NCI-H345 (cell line): ENCODE measurements at places on chromosomes 13 and 19.
A peak's percentile ranks its signal among the peaks of the same experiment; 100 is the strongest.

- DNase-seq: no peak
Observed at GRCh38 chr19:40322271-40322610, 26.0 kb downstream of the C19orf47 start.

DNA sequence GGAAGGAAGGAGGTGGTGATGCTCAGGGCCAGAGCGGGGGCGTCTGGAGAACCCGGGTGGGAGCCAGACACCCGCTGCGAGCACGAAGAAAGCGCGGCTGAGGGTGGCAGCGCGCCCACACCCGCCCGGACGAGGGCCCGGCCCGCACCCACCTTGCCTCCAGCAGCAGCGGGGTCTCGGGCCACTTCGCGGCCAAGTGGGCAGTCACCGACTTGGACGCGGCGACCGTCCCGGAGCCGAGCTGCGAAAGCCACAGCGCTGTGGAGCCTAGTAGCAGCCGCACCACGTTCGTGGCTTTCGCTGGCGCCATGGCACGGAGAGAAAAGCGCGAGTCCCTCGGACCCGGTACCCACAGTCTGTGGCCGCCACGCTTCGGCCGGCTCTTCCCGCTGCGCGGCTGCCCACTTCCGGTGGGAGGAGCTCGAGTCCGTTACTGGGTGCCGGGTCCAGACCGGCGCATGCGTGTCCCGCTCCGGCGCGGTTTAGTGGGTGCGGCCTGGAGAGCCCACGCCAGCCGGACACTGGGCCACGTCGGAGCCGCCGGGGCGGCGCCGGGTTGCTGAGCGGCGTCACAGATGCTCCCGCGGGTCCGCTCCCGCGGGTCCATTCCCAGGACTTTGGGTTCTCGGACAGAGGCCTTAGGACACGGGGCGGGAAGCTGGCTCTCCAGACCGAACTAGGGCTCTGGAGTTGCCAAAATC is at the start of gene UGGT2:
TSS of gene UGGT2 (minus strand) at position 399 of the 701 bp plus-strand sequence. CDS start at position 310, 89 bp downstream.
- peak; percentile 89 for DNase-seq

DNA sequence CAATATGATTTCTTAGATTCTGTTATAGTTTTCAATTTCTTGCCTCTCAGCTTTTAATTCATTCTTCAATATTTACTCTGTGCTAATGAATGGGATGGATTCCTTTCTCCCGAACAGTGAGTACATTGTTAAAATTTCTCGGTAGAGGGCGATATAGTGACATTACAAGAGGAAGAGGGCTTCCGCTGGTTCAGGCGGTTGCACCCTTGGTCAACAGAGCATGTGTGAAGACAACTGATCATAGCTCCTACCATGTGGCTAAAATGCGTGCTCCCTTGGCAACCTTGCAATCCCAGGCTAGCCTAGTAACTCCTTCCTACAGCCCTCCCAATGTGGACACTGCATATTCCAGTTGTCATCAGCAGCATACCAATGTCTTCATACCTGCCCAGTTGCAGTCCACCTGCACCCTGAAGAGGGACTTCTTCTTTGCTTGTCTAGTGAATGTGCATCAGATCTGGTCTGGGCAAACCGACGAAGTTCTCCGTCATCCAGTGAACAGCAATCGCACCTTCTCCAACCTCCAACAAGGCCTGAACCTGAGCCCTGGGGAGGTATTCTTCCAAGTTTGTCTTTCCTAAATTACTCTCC is 653.0 kb upstream of the GPC6 start:
- DNase-seq: no peak

GRCh38 chr13:82480415-82480814 is 1401.9 kb downstream of the SLITRK1 start:
- no peak for DNase-seq

GRCh38 chr19:28603453-28603852 is 609.5 kb downstream of the UQCRFS1 start:
- no peak for DNase-seq

GRCh38 chr19:38224014-38224862 is at the start of gene DPF1:
Gene DPF1 (minus strand): TSS chr19:38224222. CDS start chr19:38224142, 80 bp downstream.
- DNase-seq: peak; percentile 98

GRCh38 chr19:45423589-45424190 is at the start of gene ERCC1:
Gene ERCC1 (minus strand): TSS chr19:45423917. CDS start chr19:45423374, 543 bp downstream.
- DNase-seq: peak; percentile 95

- DNase-seq: no peak
Observed at GRCh38 chr13:111555903-111556302, 235.5 kb downstream of the TEX29 start.

DNA sequence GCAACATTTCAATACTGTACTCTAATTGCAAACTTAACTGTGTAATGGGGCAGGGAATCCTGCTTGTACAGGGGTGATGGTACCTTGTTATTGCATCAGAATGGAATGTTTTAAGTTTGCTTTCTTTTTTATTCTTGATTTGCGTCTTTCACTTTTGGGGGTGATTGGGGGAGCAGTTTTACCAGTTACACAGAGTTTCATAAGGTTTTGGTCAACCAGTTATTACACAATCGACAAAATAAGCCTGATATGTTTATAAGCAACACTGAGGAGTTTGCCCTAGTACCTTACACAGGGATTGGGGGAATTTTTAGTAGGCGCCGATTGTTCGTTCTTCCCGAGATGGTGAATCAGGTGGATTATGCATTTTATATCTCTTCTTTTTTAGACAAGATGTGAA is 2.7 kb downstream of the KLF5 start:
- peak; percentile 14 for DNase-seq

DNA sequence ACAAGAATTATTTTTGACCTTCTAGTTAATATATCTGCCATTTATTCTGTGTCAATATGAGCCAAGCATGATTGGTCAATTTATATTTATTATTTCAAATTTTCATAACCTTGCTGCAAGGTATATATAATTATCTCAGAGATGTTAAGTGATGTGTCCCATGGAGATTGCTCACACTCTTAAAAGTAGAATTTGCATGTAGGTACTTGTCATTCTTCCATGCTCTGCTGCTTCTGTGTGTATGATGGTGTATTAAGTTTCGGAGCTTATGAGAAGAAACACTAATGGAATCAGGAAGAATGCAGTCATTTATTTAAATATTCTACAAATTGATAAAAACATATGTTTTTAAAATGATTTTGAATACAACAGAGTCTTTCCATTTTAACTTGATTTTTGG is 586.8 kb upstream of the MIR17HG start:
- DNase-seq: peak; percentile 2

DNA sequence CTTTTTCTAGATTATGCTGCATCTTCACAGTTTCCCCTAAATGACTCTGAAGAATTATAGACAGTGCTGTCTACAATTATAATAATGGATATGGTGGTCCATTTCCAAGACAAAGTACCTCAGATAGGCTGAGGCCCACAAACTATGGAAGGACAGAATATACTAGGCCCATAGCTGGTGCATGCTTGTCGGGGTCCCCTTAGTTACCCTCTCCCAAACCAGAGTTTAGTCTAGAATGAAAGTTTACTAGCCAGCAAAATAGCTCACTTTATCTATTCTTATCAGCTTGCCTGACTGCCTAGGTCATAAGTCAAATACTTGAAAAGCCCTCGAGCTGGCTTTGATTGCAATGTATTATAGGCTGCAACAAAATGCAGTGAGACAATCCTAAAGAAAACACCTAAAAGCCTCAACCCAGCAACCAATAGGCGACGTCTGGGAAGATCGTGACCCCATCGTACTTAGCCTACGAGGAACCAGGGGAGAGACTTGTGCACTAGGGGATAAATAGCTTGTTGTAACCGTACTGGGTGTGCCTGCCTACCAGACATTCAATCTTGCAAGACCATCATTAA is 785 bp upstream of the IGFL2 start:
- no peak for DNase-seq

DNA sequence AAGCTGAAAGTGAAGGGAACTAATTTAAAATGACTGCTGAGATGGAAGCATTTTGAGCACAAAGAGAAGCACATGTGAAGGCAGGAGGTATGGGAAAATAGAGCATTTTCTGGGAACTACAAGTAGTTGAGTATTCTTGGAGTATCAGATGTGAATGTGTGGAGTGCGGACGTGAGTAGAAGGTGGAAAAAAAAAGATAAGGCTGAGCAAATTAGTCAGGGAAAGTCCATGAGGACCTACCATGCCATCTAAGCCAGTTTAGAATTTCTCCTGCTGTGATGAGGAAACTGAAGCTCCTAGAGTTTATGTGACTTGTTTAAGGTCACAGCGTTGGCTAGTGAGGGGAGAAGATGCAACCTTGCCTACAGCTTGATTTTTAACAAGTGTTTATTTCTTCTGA is 578.1 kb upstream of the MIR17HG start:
- no peak for DNase-seq

- no peak for DNase-seq
Observed at GRCh38 chr13:54950546-54950945, 1921.9 kb downstream of the OLFM4 start.

DNA sequence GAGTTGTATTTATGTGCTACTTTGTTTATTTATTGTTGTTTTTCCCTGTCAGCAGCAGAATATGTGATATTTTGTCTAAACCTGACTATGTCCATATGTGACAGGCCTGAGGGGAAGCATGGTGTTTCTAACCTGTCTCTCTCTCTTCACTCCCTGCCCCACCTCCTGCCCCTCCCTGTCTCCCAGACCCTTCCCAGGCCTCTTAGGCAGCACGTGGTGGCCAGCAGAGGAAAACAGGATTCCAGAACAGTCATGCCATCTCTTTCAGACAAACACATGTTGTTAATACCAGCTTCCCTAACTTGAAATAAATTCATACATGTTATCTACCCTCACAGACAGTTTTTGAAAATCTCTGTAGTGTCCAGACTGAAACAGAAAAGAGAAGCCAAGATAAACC is 31.0 kb upstream of the ATP11A start:
- no peak for DNase-seq

GRCh38 chr19:18300930-18301717 is 19.7 kb upstream of the JUND start:
- DNase-seq: no peak

GRCh38 chr13:98004107-98004506 is 50.6 kb downstream of the IPO5 start:
- no peak for DNase-seq

GRCh38 chr13:31043957-31044356 is 111.5 kb downstream of the TEX26 start:
- no peak for DNase-seq

DNA sequence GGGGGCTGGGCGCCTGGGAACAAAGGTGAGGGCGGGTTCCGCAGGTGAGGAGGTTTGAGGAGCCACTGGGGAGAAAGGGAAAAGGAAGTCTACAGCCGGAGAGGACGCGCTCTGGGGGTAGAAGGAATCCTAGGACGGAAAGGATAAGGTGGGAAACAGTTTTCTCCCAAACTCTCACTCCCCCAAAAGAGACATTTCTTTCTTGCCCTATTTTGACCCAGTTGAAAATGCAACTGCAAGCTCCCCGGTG is 651 bp upstream of the POLR1D start:
- peak; percentile 57 for DNase-seq

GRCh38 chr19:34989298-34989697 is 10.8 kb upstream of the GRAMD1A start:
- no peak for DNase-seq

GRCh38 chr13:106493533-106494220 is 41.8 kb downstream of the EFNB2 start:
- DNase-seq: no peak

GRCh38 chr19:40249781-40250180 is 23.3 kb upstream of the CCNP start:
- DNase-seq: no peak

- DNase-seq: no peak
Observed at GRCh38 chr13:85527316-85527715, 271.9 kb downstream of the SLITRK6 start.

GRCh38 chr19:23901360-23901759 is 13.3 kb upstream of the ZNF726 start:
- no peak for DNase-seq

DNA sequence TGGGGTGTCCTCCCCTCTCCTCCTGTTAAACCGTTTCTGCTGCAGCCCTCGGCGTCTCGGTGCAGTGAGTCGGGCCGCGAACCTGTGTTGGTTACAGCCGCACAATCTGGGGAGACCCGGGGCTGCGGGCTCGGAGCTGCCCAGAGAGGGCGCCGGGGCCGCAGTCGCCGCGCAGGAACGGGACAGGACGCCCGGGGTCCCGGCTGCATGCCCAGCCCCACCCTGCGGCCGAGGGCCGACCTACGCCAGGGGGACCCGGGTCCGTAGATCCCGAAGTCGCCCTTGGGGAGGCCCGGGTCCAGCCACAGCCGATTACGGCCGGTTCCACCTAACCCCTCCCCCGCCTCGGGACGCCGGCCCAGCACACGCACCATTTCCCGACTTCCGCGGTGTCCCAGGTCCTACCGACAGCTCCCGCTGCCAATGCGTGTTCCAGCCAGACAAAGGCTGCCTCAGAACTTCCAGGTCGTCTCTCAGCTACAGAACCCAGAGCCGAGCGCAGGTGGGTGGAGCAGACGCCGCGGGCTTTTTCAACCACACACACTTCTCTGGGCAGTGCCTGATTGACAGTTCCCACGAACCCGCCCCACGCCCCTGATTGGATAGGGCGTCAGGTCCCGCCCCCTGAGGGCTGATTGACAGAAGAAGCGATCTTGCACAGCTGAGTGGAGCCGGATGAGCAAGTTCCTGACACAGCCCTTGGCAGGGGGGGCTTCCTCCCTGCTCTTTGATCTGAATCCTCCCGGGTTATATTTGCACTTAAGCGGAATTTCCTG is at the start of gene ZNF443:
TSS of gene ZNF443 (minus strand) at position 481 of the 776 bp plus-strand sequence. CDS start at position 374, 107 bp downstream.
- peak; percentile 87 for DNase-seq

DNA sequence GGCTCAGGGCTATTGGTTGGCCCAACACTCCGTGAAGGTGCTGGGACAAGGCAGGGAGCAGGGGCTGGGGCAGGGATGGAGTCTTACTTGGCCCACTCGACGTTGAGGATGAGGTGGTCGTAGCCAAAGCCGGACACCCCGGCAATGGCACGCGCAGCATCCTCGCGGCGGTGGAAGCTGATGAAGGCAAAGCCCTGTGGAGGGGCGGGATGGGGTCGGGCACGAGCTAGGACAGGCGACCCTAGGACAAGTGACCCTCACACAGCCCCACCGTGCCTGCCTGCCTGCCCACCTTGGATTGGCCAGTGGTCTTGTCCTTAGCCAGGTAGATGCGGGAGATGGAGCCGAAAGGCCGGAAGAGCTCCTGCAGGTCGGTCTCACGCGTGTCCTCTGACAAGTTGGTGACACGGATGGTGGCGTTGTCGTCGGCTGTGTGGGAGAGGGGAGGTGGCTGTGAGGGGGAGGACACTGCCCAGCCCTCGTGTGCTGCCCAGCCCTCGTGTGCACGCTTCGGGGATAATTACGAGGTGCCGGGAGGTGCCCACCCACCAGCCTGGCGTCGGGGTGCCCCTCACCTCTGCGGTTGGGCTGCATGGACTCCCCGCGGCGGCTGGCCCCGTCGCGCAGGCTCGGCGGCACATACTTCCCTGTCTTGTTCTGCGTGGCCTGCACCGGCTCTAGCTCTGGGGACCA is 4.0 kb downstream of the P2RY11 start:
- DNase-seq: no peak

GRCh38 chr19:47469363-47469700 is 2.4 kb downstream of the SLC8A2 start:
- DNase-seq: no peak

- no peak for DNase-seq
Observed at GRCh38 chr13:100068133-100068931, 20.6 kb upstream of the PCCA start.

GRCh38 chr19:56740501-56740900 is 68.9 kb upstream of the ZNF835 start:
- no peak for DNase-seq

GRCh38 chr19:45352471-45352870 is 11.9 kb downstream of the KLC3 start:
- DNase-seq: no peak
